ENCODE measurements at places on chromosomes 7 and 10.
A peak's percentile ranks its signal among the peaks of the same experiment; 100 is the strongest.

DNA sequence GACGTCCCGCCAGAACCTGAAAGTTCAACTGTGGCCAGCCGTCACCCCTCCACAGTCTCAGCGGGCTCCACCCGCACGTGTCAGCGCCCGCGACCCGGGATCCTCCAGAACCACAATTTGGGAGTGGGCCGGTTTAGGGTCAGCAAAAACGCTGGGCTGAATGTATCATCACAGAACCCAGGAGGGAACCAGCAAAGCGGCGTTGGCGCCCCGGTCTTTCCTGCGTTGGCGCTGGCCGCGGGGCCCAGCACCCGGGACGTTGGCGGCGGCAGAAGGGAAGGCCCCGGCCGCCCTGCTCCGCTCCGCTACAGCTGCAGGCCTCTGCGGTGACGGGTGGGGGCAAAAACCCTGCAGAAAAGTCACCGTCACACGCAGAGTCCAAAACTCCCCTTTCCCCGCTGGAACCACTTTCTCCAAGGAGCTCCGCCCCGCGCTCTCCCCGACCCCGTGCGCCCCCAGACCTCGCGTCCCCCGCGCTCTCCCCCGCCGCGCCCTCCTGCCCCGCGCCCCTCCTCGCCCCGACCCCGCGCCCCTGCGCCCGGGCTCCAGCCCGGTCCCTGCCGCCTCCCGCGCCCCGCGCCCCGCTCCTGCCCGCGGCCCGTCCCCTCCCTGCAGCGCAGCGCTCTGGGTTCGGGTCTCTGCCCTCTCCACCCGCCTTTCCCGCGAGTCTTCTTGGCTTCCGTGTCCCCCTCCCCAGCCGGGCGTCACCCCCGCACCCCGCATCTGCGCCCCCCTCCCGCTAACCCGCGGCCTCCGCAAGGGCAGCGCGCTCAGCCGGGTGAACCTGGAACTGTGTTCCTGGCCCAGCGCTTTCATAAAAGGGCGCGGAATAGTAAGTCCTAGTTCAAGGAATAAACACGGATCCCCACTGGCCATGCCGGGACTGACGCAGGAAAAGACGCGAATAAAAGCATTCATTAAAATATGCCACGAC lies 24.0 kb upstream of the RNF32 start:
- DNase-seq, result no peak

DNA sequence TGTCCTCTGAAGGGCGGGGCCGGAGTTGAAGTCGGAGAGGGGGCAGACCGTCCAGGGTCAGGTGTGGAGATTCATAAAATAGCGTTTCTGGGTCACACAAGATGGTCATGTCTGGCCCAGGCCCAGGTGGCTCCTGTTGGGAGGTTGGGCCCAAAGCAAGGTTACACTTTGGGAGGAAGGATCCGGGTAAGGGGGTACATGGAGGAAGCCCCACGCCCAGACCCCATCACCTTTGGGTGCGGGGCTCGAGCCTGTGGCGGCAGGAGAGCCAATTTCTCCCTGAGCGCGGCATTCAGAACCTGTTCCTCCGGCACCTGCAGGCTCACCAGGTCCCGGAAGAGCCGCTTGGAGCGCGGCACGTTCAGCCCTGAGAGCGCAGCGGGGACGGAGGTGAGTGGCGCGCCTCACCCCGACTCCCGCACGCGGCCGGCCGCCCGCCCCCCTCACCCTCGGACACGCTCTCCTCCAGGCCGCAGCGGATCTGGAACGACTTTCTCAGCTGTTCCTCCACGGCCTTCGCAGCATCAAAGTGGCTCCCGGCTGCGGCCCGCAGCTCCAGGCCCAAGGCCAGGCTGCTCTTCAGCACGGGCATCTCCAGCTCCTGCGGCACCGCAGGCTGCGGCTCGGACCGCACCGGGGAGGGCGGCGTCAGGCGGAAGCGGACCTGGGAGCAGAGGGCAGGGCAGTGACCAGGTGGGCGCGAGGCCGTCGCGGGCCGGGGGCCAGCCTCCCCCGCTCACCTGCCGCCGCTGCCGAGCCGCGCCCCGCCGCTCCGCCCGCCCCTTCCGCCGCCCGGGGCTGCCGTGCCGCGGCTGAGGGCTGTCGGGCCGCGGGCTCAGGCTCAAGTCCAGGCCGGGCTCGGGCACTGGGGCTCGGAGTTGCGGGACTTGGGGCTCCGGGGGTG lies 644 bp downstream of the PPP1R35 start:
- peak; percentile 52 for DNase-seq

GRCh38 chr10:71657604-71658466 lies 61.7 kb downstream of the C10orf105 start:
- no peak for DNase-seq

- no peak for DNase-seq
These were observed 77.0 kb upstream of the LRRTM3 start for GRCh38 chr10:66848856-66849255.

Measured in GM03348 (cell line).